ENCODE measurements at places on chromosomes 1 and 21.

GRCh38 chr21:32803651-32804050 is 32.1 kb upstream of the PAXBP1 start:
- no peak for DNase-seq

DNA sequence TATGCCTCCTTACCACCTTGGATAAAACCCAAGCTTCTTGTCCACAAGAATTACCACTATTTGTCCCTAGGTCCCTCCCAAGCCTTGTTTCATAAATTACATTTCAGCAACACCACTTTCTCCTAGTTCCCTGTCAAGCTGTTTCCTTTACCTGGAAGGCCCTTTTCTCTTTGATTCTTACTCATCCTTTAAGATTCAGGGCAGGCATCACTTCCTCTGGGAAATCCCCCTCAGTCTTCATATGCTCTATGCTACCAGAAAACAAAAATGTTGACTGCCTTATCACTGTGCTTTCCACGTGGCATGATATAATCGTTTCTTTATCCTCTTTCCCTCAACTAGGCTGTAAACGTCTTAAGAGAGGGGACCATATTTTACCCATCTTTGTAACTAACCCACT is 102.7 kb downstream of the LYST start:
- DNase-seq, result peak; percentile 52

DNA sequence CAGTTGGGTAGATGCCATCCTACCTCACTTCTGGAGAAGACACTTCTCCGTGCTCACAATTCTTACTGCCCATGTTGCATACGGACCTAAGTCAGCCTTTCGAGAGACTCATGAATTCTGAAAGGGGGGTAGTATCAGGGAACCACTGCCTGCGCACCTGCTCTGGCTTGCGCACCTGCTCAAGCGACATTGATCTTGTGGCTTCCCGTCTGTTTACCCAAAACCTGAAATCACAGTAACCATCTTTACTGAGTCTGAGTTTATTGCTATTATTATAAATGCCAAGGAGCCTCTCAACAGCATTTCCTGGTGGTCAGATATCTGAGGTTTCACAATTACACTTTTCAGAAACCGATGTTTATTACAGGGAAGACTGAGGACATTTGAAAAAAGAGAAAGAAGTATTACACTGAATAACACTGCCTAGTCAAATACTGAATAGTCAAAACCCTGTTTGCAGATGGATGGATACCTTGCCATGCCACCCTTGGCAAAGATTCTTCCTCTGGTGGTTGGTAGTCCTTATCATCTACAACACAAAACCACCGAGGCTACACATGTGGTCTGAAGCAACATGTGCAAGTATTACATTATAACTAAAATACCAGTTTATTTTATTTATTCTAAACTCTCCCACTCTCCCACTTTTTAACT is 208.7 kb downstream of the SIPA1L2 start:
- no peak for DNase-seq

DNA sequence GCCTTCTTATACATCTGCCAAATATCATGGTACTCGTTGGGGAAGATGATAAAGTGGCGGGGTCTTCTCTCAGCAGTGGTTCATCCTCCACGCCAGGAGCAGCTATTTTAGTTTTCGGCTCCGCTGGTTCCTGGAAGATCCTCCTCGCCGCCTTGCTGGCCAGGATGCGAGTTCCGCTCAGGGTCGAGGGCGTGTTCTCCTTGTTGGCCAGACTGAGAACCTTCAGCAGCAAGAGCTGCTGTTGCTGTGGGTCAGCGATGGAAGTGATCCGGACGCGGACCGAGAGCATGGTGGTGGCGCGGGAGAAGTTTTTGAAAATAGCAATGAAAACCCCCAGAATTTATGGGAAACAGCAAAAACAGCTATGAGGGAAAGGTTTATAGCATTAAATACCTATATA is 11.4 kb upstream of the CFAP126 start:
- no peak for DNase-seq

- DNase-seq, result no peak
These were observed 14.0 kb upstream of the PEF1 start for GRCh38 chr1:31658721-31659120.

GRCh38 chr1:111217183-111217910 is 10.2 kb upstream of the CHI3L2 start:
- no peak for DNase-seq

- no peak for DNase-seq
These were observed 75.8 kb downstream of the RRAGC start for GRCh38 chr1:38783640-38784229.

- no peak for DNase-seq
These were observed 3.6 kb downstream of the SPATA46 start for GRCh38 chr1:162373072-162373427.

- DNase-seq, result no peak
These were observed 474.3 kb upstream of the C1orf87 start for GRCh38 chr1:60547821-60548220.

GRCh38 chr1:219074084-219074728 is 99.5 kb upstream of the LYPLAL1 start:
- no peak for DNase-seq

- DNase-seq, result no peak
These were observed 30.3 kb upstream of the PGBD5 start for GRCh38 chr1:230456478-230456877.

DNA sequence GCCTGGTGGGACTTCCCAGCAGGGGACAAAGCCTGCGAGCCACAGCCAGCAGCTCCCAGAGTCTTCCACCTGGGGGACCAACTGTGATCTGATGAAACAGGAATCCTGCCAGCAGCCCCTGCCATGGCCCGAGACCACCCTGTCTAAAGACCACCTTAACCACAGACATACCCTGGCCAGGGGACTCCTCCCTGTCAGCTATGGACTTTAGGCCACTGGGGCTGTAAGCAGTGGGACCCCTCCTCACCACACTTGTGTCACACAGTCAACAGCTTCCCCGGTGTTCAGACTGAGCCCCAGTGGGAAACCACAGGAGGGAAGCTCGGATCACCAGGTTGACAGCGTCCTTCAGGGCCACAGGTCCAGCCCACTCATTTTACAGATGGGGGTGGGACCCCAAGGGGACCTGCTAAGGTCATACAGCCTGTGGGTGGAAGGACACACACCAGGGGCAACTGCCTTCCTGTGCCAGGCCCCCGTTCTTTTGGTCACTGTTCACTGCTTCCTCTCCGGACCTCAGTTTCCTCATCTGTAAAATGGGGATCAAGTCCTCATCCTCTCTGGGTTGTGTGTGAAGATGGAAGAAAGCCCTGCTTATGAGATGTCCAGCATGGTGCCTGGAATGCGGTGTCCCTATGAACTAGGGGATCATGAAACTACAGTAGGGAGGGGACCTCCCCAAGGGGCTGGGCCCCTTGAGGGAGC is 11.4 kb downstream of the EPHA2 start:
- DNase-seq, result peak; percentile 61

GRCh38 chr1:96073100-96073499 is 648.5 kb upstream of the PTBP2 start:
- no peak for DNase-seq

Data from foreskin keratinocyte (primary cell).